T-helper 17 cell (primary cell): ENCODE measurements at places on chromosomes 1 and 21. TPM values are rescaled to one million over a fixed set of nuclear protein-coding genes. Genes with fewer than 3 reads are reported as not detected.

Gene RABIF
- total RNA-seq = 11.1 TPM

Gene PDE4B
- total RNA-seq = 114 TPM

DNA sequence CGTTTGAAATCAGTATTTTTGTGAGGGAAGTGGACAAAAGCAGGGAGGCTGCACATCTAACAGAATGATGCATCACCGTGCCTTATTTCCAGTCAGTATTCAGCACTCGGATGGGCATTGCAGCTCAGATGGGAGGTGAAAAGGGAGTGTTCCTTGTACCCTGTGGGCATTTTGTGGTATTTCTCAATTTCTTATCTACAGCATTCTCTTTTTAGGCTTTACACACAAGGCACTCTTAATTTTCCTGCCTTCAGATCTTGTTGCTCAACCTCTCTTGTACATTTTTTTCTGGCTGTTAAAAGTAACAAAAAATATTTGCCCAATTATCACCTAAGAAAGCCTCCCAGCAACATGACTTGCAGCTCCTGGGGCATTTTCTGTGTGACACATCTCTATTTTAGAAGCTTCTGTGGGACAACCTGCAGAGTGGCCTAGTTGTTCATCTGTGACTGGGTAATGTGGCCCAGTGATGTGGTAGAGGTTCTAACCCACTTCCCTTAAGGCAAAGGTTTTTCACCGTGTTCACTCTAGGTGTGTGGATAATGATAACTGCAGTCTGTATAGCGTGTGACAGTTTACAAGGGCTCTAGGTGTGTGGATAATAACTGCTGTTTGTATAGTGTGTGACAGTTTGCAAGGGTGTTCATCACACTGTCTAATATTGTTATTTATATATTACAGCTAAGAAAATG, 257.2 kb downstream of the PTGER3 start:
- no peaks in the 10 kb centered on the region for H3K36me3 ChIP-seq
- no peaks in the 10 kb centered on the region for H3K4me1 ChIP-seq
- no peak overlapping the region for H3K27ac ChIP-seq
- H3K4me3 ChIP-seq = no peak overlapping the region

DNA sequence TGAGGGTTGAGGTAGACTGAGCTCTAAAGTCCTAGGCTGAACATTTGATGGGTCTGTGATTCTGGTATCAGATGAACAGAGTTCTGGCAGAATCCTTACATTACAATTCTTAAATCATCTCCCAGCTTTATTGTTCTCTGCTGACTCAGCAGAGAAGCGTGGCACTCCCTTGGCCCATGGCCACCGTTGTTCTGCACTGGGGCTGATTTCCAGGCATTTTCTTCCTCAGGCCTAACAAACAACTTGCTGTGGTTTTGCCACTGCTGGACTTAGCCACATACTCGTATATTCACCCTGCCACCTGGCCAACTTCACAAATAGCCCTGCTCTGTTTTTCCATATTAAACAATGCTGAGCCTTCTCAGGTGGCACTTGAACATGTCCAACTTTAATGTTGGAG, 223.2 kb downstream of the TNR start:
- DNase-seq = no peak
- H3K36me3 ChIP-seq = no peaks in the 10 kb centered on the region
- no peak overlapping the region for H3K27ac ChIP-seq
- peaks cover 5% of the 10 kb centered on the region for H3K27me3 ChIP-seq

Gene GPR37L1
- total RNA-seq = not detected

GRCh38 chr1:31380181-31380580, 7.3 kb upstream of the FABP3 start:
- H3K27me3 ChIP-seq = peaks cover 60% of the 10 kb centered on the region
- H3K4me1 ChIP-seq = peaks cover 3% of the 10 kb centered on the region
- peaks cover 13% of the 10 kb centered on the region for H3K36me3 ChIP-seq
- H3K4me3 ChIP-seq = no peak overlapping the region

DNA sequence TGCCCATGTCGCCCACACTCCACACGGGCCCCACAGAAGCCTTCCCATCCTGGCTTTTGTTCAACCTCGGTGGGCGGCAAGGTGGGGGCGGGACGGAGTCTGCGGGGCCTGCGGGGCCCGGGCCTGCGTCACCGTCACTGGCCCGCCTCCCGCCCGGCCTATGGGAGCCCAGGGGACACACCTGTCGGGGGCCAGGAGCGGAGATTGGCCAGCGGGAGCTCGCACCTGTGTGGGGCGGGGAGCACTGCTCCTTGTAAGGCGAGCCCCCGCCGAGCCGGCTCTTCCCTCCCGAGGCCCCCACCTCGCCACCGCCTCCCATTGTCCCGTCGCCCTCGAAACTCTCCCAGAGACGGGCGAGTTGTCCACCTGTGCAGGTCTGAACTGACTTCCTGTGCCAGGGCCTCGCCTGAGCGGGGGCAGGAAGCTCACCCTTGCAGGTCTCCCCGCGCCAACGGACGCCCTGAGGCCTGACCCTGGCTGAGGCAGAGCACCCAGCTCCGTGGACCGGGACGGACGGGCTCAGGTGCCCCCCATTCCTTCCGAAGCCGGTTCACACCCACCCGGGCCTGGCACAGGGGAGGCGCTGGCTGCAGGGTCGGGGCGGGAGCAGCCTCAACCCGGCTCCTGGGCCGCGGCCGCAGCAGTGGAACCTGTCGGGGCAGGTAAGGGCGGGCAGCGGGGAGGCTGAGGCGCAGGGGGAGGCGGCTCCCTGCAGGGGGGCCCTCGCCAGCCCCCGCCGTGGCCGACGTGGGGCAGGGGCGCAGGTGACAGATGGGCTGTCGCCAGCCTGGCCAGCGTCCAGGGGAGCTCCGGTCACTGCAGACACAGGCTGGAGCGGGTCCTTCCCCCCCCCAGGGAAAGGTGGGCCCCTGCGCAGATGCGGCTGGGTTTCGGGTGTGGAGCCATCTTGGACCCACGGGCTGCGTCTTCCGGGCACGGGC, 10.8 kb upstream of the TTLL10 start:
- no peaks in the 10 kb centered on the region for H3K36me3 ChIP-seq
- no peaks in the 10 kb centered on the region for H3K27me3 ChIP-seq
- no peak overlapping the region for H3K4me3 ChIP-seq

DNA sequence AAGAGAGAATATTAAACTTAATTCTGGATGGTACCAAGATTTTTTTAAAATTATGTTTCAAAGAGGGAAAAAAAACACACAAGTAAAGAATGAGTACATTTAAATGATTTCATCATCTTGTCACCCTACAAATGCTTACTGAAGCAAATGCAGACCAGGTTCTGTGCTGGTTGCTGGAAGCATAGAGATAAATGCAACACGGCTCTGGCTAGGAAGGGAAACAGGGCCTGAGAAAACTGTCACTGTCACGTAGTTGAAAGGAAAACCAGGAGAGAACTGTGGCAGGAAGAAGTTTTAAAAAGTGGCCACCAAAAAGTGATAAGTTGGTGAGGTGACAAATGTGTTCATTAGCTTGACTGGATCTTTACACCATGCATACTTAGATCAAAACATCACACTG, 336.9 kb upstream of the NFIA start:
- H3K4me1 ChIP-seq = no peaks in the 10 kb centered on the region
- no peak overlapping the region for H3K4me3 ChIP-seq
- H3K27me3 ChIP-seq = no peaks in the 10 kb centered on the region
- H3K36me3 ChIP-seq = no peaks in the 10 kb centered on the region
- no peak for DNase-seq

Gene FAAH
- total RNA-seq = 6.5 TPM

GRCh38 chr1:183774938-183775337, 30.0 kb upstream of the RGL1 start:
- no peak for DNase-seq
- H3K27ac ChIP-seq = no peak overlapping the region
- H3K36me3 ChIP-seq = no peaks in the 10 kb centered on the region
- H3K27me3 ChIP-seq = no peaks in the 10 kb centered on the region
- no peaks in the 10 kb centered on the region for H3K4me1 ChIP-seq
- H3K4me3 ChIP-seq = no peak overlapping the region

DNA sequence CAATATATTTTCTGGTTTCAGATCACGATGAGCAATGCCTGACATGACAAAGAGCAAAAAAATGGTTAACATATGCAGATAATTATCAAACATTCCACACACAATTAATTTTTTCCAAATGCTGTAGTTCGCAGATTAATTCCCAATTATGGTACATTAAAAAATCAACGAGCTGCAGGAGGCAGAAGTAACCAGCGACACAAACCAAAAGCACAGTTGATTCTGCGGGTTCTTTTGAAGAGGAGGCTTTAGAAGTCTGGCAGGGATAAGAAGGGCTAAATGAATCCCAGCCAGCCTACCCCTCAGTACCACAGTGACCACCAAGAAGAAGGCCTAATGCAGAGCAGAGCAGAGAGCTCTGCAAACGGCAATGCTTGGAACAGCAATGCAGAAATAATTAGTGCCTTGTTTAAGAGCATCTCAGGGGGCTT, 17.0 kb upstream of the KNCN start:
- no peaks in the 10 kb centered on the region for H3K27me3 ChIP-seq
- peaks cover 6% of the 10 kb centered on the region for H3K36me3 ChIP-seq
- DNase-seq = no peak
- peaks cover 2% of the 10 kb centered on the region for H3K4me1 ChIP-seq
- no peak overlapping the region for H3K27ac ChIP-seq

GRCh38 chr1:53638360-53639035, 100.5 kb downstream of the GLIS1 start:
- no peak for DNase-seq
- peaks cover 34% of the 10 kb centered on the region for H3K27me3 ChIP-seq
- H3K4me1 ChIP-seq = no peaks in the 10 kb centered on the region
- H3K27ac ChIP-seq = no peak overlapping the region
- H3K4me3 ChIP-seq = no peak overlapping the region

Gene KPRP
- not detected for total RNA-seq

- no peak overlapping the region for H3K4me3 ChIP-seq
- H3K27me3 ChIP-seq = peaks cover 6% of the 10 kb centered on the region
- DNase-seq = no peak
- peaks cover 5% of the 10 kb centered on the region for H3K4me1 ChIP-seq
- no peak overlapping the region for H3K27ac ChIP-seq
- H3K36me3 ChIP-seq = no peaks in the 10 kb centered on the region
Observed at GRCh38 chr1:186623551-186623950, 56.7 kb downstream of the PTGS2 start.

DNA sequence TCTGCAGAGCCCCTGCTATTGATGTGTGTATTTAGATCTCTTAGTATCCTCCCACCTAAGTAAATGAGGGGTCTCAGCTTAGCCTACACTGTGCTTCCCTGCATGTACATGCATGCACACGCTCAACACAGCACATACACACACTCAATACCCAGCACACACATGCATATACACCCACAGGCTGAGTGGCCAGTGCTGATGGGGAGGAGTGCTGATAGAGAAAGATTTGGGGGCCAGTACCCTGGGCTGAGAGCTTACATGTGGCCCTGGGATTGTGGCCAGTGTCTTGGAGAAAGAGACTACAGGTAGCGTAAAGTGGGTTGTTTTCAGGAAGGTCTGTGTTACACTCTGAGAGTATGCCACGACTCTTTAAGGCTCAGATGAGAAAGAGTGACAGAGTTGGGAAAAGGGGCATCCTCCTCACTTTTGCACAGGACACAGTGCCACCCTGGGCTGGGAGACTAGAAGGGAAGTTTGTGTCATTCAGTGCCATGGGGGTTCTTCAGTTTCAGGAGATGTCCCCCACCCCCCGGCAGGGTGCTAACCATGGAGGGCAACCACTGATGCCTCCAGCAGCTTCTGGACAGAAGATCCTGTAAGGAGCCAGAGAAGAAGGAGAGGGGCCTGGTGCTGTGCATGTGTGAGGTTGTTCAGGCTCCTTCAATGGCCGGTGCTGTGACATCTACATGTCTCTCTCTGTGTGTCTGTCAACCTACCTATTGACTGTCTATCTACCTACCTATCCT, 166.8 kb downstream of the RHOU start:
- H3K4me3 ChIP-seq = no peak overlapping the region
- peaks cover 5% of the 10 kb centered on the region for H3K4me1 ChIP-seq
- no peaks in the 10 kb centered on the region for H3K36me3 ChIP-seq
- no peak for DNase-seq

- H3K36me3 ChIP-seq = no peaks in the 10 kb centered on the region
- H3K4me1 ChIP-seq = peaks cover 24% of the 10 kb centered on the region
- peak overlapping the region; percentile 72 for H3K4me3 ChIP-seq
- DNase-seq = no peak
- H3K27ac ChIP-seq = no peak overlapping the region
Observed at GRCh38 chr21:44295163-44295573, 4.7 kb upstream of the PFKL start.

GRCh38 chr1:21586222-21586621, 77.0 kb downstream of the ALPL start:
- H3K27me3 ChIP-seq = peaks cover 57% of the 10 kb centered on the region
- peaks cover 7% of the 10 kb centered on the region for H3K4me1 ChIP-seq
- DNase-seq = no peak
- peaks cover 6% of the 10 kb centered on the region for H3K36me3 ChIP-seq
- no peak overlapping the region for H3K4me3 ChIP-seq

GRCh38 chr1:89945852-89946476, 48.9 kb upstream of the ZNF326 start:
- no peaks in the 10 kb centered on the region for H3K27me3 ChIP-seq
- H3K27ac ChIP-seq = no peak overlapping the region

- H3K27ac ChIP-seq = no peak overlapping the region
- DNase-seq = no peak
- H3K27me3 ChIP-seq = no peaks in the 10 kb centered on the region
- peak overlapping the region; percentile 81 for H3K4me3 ChIP-seq
- H3K36me3 ChIP-seq = peaks cover 8% of the 10 kb centered on the region
Observed at GRCh38 chr1:9279172-9279840, 13.4 kb upstream of the SPSB1 start.

DNA sequence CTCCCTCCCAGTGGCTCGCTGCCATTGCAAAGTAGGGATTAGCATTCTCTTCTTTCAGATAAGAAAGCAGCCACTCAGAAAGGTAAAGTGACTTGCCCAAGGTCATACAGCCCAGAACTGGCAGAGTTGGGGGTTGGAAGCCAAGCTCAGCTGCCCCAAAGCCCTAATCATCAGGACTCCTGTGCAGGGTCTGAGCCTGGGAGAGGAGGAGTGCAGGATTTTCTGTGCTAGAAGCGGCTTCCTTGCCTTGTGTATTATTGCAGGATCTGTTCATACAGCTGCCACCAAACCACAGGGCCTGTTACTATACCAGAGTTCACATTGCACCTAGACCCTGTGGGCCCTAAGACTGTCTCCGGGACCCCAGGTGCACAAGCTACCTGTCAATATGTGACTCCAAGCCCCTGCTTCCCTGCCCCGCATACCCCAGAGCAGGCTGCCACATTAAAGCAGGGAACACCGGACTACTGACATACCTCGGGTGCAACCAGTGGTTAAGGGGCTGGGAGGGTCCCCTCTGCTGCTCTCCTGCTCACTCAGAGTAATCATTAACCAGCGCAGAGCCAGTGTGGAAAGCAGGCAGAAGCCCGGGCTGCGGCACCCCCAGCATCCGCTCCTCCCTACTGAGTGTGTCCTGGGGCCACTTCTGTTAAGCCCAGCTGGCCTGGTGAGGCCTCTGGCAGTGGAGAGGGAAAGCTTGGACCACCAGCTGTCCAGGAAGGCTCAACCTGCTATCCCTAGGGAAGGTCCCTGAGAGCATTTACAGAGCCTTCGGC, 15.8 kb downstream of the HSPG2 start:
- no peak for DNase-seq
- no peak overlapping the region for H3K27ac ChIP-seq
- no peaks in the 10 kb centered on the region for H3K27me3 ChIP-seq

Gene AKR7A3
- 1.1 TPM for total RNA-seq
